Tongue (tissue), 3 donors: ENCODE measurements at places on chromosomes 3 and 15. TPM values are rescaled to one million over a fixed set of nuclear protein-coding genes. Genes with fewer than 3 reads are reported as not detected.

OSTN gene
- total RNA-seq = 9.5 TPM

DNA sequence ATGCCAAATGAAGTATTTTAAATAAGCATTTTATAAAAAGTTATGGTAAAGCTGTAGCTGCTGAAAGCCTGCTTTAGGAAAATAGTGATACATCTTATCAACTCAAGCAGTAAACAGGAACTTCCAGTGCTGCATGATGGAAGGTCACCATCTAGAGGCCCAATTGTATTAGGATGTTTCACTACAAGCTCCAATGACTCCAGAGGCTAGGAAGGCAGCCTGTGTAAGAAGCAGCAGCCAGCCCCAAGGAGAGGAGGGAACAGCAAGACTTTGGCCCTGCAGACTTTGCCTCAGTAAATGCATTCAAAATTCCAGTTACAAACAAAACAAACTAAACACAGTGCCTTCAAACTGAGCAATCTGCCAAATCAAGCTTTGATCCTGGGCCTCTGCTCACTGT is 32.1 kb downstream of the ILDR1 start:
- no peak for DNase-seq

DNA sequence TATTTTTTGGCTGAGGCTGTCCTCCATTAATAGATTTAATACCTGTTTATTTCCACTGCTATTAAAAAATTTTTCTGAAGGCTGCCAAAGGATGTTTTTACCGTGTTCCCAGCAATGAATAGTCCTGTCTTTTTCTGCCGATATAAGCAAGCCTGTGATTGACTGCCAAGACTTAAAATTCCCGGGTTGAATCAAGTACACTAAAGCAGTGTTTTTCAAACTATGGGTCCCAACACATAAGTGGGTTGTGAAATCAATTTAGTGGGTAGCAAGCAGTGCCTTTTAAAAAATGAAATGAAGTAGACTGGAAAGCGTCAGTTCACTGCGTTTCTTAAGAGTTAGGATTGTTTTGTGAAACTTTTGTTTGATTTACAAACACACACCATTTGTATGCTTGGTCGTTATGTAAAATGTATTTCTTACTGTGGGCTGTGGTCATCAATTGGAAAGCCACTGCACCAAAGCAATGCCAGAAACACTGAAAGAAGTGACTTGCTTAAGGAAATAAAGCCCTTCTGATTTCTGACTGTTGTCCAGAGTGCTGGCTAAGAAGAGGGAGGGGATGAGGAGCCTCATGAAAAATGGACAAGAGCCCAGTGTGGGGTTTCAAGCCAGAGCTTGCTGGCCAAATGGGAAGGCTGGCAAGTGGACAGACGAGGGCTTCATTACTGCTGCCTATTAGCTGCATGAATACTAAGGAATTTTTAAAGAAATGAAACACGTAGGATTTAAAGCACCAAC is 206.0 kb downstream of the THRB start:
- DNase-seq = peak; percentile 56

LINGO1 gene
- 2.9 TPM for total RNA-seq

DNA sequence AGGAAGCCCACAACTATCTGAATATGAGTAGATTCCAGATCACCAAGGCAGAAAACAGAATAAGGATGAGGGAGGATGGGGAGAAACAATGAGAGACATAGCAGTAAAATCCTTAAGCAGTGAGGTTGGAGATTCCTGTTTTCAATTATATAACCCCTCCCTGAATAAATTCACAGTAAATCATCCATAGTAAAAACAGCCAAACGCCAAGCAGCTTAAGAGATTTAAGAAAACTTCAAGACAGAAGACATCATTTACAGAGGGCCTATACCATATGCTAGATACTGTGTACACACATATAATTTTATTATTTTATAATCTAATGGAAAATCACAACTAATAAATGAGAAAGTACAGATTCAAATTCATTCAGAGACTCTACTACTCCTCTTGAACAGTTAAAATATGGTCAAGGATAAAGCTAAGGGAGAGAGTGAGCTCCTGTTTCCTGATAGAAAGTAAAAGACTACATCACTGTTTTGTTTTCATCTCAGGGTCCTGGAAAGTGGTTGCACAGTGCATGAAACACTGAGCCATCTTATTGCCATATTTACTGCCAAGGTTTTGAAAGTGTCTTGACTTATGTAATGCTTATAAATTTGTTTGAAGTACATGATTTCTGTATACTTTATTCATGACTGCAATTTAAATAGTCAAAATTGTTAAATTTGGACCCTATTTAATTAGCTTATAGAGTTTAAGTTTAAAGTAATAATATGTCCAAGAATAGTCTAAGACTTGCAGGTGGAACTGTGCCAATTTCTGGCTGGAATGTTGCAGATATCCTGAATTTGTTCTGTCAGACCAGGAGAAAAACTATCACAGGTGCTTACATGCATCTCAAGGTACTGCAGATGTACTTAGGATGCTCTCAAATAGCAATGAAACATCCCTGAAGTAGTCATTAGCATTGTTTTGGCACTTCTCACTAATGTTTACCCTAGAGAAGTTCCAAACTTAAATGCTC is 141.4 kb downstream of the TBL1XR1 start:
- DNase-seq = no peak

DNA sequence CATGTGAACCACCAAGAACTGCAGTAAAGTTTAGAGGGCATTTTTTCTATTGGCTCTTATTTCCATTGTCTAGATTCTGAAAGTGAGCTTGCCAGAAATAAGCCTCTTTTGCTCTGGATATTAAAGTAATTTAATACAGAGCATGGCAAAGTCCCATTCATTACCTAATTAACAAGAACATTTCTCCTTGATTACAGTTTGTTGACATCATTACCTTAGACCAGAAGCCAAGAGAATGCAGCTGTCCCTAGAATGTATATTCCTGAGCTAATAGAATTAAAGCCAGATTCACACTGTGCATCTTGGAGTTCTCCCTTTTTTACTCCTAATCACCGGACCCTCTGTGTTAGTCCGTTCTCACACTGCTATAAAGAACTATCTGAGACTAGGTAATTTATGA is 46.4 kb upstream of the TM4SF4 start:
- peak; percentile 65 for DNase-seq

A4GNT gene
- total RNA-seq = not detected

C3orf49 gene
- not detected for total RNA-seq

CACNA2D3 gene
- 2.5 TPM for total RNA-seq

DNA sequence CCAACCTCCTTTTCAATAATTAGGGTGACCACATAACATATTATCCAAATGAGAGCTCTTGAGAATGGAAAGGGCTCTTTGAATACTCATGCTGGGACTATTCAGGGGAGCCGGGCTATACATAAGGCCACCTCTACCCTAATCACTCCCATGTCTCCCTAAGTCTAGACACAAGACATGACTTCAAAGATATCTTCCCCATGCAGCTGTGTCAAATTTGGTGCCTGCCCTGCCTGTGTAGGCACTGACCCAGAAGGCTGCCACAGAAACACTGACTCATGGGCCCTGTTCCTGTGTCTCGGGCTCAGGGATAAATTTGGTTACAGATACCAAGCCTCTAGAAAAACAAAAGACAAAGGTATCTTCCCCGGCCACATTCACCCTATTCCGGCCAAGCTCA is 70.3 kb downstream of the MYLK start:
- DNase-seq = no peak

GRCh38 chr3:45491344-45491743 is 103.0 kb downstream of the LARS2 start:
- no peak for DNase-seq

GRCh38 chr15:35748105-35748504 is 202.1 kb upstream of the DPH6 start:
- no peak for DNase-seq

MYLK gene
- total RNA-seq = 52.5 TPM

DNA sequence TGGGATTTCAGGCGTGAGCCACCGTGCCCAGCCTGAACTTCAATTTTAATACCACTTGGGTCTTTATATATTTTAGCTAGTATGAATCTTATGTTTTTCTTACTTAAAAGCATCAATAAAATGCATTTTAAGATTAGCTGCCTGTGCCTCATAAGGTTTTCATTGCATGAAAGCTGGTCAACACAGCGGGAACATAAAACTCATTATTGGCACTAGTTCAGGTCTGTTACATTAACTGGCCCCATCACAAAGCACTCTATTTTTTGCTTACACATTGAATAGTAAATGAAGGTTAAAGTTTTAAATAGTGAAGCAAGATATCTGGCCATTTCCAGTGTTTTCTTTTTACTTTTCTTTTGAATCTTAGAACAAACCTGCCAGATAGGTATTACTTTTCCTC is 145.6 kb upstream of the LYSMD4 start:
- DNase-seq = no peak

DNA sequence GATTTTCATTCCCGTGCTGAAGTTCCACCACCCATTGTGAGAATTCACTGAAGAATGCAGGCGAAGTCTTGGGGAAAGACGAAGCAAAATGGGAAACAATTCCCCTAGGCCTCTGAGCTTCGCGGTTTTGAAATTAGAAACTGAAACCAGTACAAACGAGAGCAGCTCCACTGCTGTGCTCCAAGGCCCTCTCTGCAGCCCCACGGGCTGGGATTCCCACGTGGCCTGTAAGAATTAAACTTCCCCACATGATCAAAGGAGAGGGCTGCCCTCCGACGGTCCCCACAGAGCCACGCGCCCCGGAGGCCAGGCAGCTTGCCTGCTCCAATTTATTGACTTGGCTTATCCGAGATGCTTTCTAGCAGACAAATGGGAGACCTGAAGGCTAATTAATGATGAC is 144.0 kb downstream of the GREM1 start:
- peak; percentile 25 for DNase-seq

DNA sequence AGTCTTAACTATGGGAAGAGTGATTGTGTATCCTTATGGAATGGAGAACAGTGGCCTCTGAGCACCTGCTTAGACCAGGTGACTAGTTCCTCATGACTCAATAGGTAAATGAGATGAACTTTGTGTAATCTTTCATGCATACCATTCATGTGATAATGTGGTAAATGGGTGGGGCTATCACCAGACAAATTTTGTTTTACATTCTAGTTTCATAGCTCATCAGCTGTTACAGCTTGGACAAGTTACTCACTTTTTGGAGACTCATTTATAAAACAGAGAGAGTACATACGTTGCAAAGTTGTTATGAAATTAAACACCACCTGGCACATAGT is 103.7 kb upstream of the TGFBR2 start:
- no peak for DNase-seq

UCN2 gene
- total RNA-seq = 2.4 TPM

GCSAM gene
- 0.41 TPM for total RNA-seq
